Tracheal epithelial cell (primary cell): ENCODE measurements at places on chromosomes 5 and 9. TPM values are rescaled to one million over a fixed set of nuclear protein-coding genes. Genes with fewer than 3 reads are reported as not detected.

Gene WWC1
- 20.7 and 69.4 TPM in 2 replicates for total RNA-seq

Gene PTGDS
- total RNA-seq, result not detected in 2 replicates

Gene ADCY2
- total RNA-seq, result under 0.01 and 1.1 TPM in 2 replicates

Gene LCN9
- total RNA-seq, result not detected in 2 replicates

Gene PCDHGA11
- 2.2 and 2.6 TPM in 2 replicates for total RNA-seq

Gene GPR151
- not detected in 2 replicates for total RNA-seq

Gene SLC6A18
- not detected in 2 replicates for total RNA-seq

Gene OGN
- total RNA-seq, result not detected in 2 replicates

Gene PCSK5
- total RNA-seq, result 3.0 and 12.5 TPM in 2 replicates

Gene RLN2
- 0.64 TPM in 1 of 2 replicates, not detected in the other for total RNA-seq

Gene TMEM215
- under 0.01 TPM in 1 of 2 replicates, not detected in the other for total RNA-seq

Gene LVRN
- 0.24 TPM in 1 of 2 replicates, not detected in the other for total RNA-seq

Gene LRRC19
- total RNA-seq, result not detected in 2 replicates

Gene CA9
- total RNA-seq, result 9.6 and 35.2 TPM in 2 replicates

Gene NIPAL4
- 6.0 and 22.2 TPM in 2 replicates for total RNA-seq

Gene PCDHGB3
- total RNA-seq, result 0.24 and 0.43 TPM in 2 replicates

Gene GABRP
- total RNA-seq, result under 0.01 TPM in 1 of 2 replicates, not detected in the other

Gene DRD1
- not detected in 2 replicates for total RNA-seq

Gene CTXN3
- total RNA-seq, result not detected in 2 replicates

Gene ADAMTS6
- 17.1 and 34.0 TPM in 2 replicates for total RNA-seq

Gene TIFAB
- not detected in 2 replicates for total RNA-seq

Gene ADAMTS12
- total RNA-seq, result 1.9 TPM in 1 of 2 replicates, not detected in the other

Gene KLHL3
- 1.1 and 4.8 TPM in 2 replicates for total RNA-seq

Gene SPACA9
- total RNA-seq, result 0.72 and 1.1 TPM in 2 replicates

Gene OR13D1
- total RNA-seq, result not detected in 2 replicates

Gene FGF1
- total RNA-seq, result 0.21 and 2.4 TPM in 2 replicates

Gene CCDC187
- total RNA-seq, result under 0.01 TPM in 1 of 2 replicates, not detected in the other

Gene SPRY4
- total RNA-seq, result 3.2 and 3.6 TPM in 2 replicates

Gene FAM221B
- not detected in 2 replicates for total RNA-seq

Gene TYRP1
- total RNA-seq, result not detected in 2 replicates

Gene IL13
- not detected in 2 replicates for total RNA-seq

Gene TAF1L
- total RNA-seq, result under 0.01 TPM in 2 replicates

Gene INSL4
- total RNA-seq, result not detected in 2 replicates

Gene C6
- total RNA-seq, result not detected in 2 replicates

Gene SHISAL2B
- total RNA-seq, result not detected in 2 replicates

Gene KIF24
- 0.43 and 0.48 TPM in 2 replicates for total RNA-seq

Gene STXBP1
- 7.2 and 10.2 TPM in 2 replicates for total RNA-seq

Gene LPAR1
- total RNA-seq, result 8.5 and 14.5 TPM in 2 replicates

Gene SHOC1
- under 0.01 TPM in 1 of 2 replicates, not detected in the other for total RNA-seq

Gene LIFR
- total RNA-seq, result 5.8 and 11.1 TPM in 2 replicates

Gene ORM2
- not detected in 2 replicates for total RNA-seq

Gene TMEM174
- not detected in 2 replicates for total RNA-seq

Gene RAB14
- 19.5 and 41.3 TPM in 2 replicates for total RNA-seq

Gene PCDHGB4
- total RNA-seq, result 0.64 and 5.3 TPM in 2 replicates

Gene FOXI1
- total RNA-seq, result not detected in 2 replicates

Gene ROR2
- 0.24 TPM in 1 of 2 replicates, not detected in the other for total RNA-seq

Gene DOCK2
- 11.1 TPM in 1 of 2 replicates, not detected in the other for total RNA-seq

Gene STPG3
- not detected in 2 replicates for total RNA-seq

Gene ENTR1
- total RNA-seq, result 70.4 and 83.8 TPM in 2 replicates

Gene RALGPS1
- 1.2 and 5.3 TPM in 2 replicates for total RNA-seq

Gene ENTPD2
- 0.21 and 1.7 TPM in 2 replicates for total RNA-seq

Gene PDZD2
- 7.7 and 8.3 TPM in 2 replicates for total RNA-seq

Gene EIF4E1B
- not detected in 2 replicates for total RNA-seq

Gene LHX6
- total RNA-seq, result under 0.01 TPM in 1 of 2 replicates, not detected in the other

Gene MARCOL
- not detected in 2 replicates for total RNA-seq
